ENCODE measurements at places on chromosomes 7 and 10.
A peak's percentile ranks its signal among the peaks of the same experiment; 100 is the strongest.

- DNase-seq = no peak
Observed at GRCh38 chr10:73586583-73586984, 4.6 kb downstream of the USP54 start.

- DNase-seq = no peak
Observed at GRCh38 chr10:34286136-34286739, 528.9 kb downstream of the PARD3 start.

DNA sequence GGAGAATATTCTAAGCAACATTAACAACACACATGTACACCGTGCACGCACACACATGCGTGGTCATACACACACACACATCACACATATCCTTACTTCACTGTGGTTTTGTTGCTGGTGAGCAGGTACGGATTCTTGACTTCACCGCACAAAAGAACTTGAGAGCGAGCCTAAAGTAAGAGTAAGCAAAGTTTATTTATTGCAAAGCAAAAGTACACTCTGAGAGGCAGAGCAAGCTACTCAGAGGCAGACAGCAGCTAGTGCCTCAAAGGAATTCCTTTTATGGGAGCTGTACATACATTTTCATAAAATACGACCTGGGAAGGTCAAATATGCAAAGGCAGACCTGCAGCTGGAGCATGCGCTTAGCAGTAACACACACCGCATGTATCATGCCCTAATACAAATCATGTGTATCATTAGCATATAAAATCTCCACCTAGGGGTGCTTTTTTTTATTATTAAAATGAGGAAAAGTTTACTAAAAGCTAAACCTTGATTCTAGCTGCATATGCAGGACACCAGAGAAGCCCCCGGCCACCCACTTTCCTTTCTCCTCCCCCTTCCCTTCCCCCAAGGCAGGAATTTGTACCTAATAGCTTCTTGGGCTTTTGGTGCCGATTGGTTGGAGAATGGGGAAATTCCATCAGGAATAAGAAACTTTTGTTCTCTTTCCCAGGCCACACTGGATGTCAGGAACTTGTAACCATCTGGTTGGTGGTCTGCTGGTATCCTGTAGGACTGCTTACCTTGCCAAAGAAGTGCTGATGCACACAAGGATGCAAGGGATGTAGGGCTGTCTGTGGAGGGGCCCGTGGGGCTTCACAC is 16.5 kb upstream of the GPR37 start:
- DNase-seq = no peak

GRCh38 chr7:94422136-94422535 is 27.4 kb downstream of the COL1A2 start:
- DNase-seq = no peak

- DNase-seq = no peak
Observed at GRCh38 chr10:43262902-43263466, 3.9 kb downstream of the RASGEF1A start.

- DNase-seq = no peak
Observed at GRCh38 chr10:89613582-89613981, 31.5 kb downstream of the PANK1 start.

GRCh38 chr10:132351611-132352010 is 19.6 kb downstream of the LRRC27 start:
- no peak for DNase-seq

DNA sequence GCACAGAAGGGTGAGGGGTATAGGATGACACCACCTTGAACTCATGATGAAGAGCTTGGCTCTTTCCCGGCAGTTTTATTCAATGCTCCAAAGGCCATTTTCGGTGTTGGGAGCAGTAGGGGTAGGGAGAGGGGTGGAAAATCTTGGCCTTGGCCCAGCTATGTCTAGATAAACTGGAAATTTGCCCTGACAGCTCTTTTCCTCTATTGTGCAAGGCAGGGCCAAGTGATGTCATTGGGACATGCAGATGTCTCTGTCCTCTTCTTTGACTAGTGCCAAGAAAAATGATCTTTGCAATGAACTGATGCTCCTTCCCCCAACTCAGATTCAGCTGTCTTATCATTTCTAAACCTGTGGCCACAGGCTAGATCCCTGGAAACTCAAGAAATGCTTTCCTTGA is 27.7 kb upstream of the PRKCQ start:
- no peak for DNase-seq

GRCh38 chr10:102113956-102114857 is 6.0 kb downstream of the LDB1 start:
- DNase-seq = no peak

DNA sequence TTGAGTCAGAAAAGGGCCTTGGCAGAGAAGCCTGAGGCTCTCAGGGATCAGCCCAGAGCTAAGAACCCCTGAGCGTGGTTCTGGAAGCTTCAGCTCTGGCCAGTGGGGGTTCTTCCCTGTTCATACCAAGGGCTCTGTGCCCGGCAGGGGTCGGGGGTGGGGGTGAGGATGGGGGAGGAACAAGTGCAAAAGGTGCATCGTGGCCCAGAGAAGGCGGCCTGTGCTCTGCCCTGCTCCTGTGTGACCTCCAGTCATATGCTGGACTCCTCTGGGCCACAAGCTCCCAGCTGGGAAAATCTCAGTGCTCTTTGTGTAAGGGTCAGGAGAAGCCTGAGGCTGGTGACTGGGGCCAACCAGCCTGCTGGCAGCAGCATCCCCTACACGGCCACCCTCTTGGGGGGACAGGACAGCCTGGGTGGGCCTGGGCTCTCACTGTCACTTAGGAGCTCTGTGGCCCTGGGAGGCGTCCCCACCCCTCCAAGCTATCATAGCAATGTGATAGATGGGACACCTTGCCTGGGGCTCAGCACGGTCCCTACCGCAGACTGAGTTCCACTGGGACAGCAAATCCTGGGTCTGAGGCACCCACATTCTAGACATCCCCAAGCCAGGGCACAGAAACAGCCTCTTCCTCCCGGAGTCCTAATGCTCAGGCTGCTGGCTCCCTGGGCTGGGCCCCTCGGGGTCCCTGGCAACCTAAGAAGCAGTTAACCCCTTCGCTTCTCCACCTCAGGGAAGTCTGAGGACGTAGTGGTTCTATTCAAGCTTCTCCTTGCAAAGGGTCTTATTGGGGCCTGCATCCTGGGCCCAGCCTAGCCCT is 2.5 kb downstream of the MMRN2 start:
- no peak for DNase-seq

GRCh38 chr7:50552139-50552538 is 13.1 kb downstream of the DDC start:
- peak; percentile 99 for DNase-seq

- no peak for DNase-seq
Observed at GRCh38 chr10:131871673-131872005, 29.2 kb upstream of the PPP2R2D start.

DNA sequence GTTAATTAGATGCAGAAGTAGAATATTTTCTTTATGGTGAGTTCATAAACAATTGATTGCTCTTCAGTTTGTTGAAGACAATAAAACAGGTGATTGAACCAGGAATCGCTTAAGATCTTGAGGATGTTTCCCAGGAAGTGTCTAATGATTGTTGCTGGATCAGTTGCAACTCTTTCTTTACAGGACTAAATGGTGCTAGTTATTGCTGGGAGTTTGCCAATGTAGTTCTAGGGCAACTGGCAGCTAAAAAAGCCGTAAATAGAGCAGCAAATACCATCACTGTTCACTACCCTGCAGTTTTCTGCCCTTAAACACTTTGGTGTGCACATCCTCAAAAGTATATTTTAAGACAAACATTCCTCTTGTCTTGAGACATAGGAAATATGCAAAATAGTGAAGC is 119.2 kb upstream of the ANK3 start:
- no peak for DNase-seq

DNA sequence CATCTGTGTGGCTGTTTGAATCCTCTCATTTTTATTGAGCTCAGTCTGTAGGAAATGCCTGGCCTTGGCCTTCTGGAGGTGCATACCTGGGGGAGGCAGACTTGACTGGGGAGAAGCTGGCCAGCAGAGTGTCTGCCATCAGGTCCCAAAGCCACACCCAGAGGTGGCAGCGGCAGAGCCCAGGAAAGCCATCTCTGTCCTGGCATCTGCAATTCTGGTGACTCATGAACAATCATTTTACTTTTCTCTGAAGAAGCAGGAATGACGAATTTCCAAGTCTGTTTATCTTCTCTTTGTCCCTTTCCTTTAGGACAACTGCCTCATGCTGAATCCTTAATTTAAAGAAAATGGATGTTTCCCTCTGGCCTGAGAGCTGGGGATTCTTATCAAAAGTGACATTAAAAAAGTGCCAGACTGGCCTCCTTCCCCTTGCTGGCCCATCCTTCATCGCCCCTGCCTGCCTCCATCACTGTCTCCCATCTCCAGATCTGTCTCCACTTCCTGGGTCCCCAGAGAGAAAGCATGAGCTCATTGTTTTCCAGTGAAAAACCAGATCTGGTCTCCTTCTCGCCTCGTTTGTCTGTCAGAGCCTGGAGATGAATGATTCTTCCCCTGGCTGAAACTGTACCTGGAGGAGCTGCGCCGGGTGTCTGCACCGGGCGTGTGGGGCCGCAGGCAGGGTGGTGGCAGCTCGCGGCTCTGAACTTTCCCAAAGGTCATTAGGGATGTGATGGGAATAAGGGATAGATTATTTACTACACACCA is 124.5 kb downstream of the TMEM178B start:
- DNase-seq = no peak

DNA sequence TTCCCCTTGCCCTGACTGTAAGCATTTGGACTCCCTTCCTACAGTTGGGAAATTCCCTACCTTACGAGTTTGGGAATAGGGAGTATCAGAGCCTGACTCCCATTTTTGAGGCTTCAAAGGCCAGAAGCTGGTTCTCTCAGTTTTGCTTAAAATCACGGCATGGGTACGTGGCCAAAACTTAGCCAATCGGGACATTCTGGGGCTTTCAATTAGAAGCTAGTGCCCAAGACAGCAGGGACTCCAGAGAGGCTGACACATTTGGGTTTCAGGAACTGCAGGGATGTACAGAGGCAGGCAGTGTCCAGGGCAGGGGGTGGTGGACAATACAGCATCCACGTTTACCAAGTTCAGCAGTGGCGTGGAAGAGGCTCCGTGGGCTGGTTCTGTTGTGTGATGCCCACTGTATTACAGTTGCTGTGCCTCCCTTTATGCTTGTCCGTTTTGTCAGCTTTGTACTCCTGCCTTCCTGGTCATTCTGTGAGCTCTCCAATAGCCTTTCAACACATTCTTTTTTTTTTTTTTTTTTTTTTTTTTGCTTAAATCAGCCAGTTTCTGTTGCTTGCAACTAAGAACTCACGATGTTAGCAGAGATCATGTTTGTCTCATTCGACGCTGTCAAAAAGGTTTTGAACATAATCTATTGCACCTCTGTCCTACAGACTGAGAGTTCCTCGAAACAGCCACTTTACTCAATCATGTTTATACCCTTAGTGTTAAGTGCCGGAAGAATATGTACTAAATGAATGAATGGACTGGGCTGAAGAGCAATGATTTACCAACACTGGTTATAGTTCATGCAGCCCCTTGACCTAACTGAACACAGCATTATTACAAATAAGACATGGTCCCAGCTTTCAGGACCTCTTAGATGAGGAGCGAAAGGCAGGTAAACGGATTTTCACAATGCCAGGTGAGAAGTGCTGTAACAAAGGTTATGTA is 1.1 kb downstream of the GGCT start:
- no peak for DNase-seq

DNA sequence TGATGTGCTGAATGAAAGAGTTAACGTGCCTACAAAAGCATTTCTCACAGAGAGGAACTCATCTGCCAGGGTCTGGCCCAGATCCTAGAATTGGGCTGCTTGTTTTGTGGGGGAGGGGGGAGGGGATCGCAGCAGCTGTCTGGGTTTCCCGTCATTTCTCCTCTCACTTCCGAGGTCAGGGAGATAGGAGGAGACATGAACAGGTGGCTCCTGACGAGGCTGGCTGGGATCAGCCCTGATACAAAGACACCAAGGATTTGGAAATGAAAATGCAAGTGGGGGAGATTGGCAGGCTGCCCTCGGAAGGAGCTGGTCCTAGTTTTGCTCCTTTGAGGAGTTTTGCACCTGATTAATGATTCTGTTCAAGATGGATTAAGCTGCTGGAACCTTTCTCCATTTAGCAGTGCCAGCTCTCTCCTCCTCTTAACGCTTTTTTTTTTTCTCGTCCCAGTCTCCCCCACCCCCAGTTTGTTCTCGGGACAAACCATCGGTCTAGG is 86.8 kb upstream of the KMT2C start:
- DNase-seq = no peak

GRCh38 chr7:78794101-78794500 is 659.4 kb downstream of the MAGI2 start:
- DNase-seq = no peak
